EL (cell line): ENCODE measurements at places on chromosomes 3 and 15.

DNA sequence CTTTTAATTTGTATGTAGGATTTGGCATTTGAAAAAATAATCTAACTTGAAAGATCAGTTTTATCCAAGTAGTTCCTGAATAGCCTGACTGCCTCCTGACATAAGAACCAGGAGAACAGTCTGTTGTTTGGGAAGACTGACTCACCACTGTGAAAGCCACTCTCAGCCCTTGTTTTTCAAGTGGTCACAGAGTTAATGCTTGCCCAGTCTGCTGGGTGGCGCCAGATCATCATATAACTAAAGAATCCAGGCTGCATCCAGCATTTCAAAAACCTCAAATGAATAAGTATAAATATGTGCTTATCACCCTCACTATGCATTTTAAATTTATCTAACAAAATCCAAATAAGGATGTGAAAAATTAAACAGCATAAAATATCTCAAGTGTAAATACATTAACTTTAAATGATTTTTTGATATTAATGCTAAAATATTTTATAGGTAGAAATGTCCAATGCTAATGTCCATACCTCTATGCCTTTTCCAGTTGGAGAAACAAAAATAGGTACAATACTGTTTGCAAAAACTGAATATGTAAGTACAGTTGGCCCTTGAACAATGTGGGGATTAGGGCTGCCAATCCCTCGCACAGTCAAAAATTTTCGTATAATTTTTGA lies 26.9 kb upstream of the ZBBX start:
- peak; percentile 9 for DNase-seq

DNA sequence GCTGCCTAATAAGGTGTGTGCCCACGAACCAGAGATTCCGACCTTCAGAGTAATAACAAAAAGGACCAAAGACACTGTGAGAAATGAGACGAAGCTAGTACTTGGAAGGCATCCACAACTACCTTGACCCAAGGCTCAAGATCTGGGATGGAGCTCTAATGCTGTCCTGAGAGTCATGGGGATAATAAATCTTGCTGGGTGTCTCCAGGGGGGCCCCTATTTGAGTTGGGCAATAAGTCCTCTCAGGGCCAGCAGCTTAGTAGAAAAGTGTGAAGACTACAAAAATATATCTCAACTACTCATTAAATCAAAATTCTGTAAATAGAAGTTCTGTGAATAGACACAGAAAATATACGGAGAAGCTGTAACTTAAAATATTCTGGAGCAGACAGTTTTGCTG lies 2.9 kb upstream of the NDN start:
- no peak for DNase-seq

GRCh38 chr3:182235504-182235903 lies 523.8 kb downstream of the SOX2 start:
- no peak for DNase-seq

DNA sequence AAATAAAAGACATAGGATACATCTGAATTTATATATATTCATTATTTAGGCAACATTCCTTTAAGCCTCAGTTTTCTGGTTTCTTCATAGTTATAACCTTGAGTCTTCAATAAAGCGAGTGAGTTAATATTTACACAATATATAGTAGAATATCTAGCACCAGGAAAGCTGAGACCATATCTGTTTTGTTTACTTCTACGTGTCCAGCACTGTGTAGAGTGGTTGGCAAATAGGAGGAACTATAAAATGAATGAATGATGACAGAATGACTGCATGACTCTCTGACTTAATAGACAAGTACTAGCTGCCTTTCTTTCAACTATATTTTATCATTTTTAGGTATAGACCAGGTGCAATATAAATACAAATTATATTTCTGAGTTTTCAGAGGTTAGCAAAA lies 197.8 kb upstream of the RBMS3 start:
- no peak for DNase-seq

GRCh38 chr3:159800434-159801155 lies 188.0 kb upstream of the IL12A start:
- DNase-seq = no peak
